ENCODE measurements at places on chromosomes 7 and 10.

DNA sequence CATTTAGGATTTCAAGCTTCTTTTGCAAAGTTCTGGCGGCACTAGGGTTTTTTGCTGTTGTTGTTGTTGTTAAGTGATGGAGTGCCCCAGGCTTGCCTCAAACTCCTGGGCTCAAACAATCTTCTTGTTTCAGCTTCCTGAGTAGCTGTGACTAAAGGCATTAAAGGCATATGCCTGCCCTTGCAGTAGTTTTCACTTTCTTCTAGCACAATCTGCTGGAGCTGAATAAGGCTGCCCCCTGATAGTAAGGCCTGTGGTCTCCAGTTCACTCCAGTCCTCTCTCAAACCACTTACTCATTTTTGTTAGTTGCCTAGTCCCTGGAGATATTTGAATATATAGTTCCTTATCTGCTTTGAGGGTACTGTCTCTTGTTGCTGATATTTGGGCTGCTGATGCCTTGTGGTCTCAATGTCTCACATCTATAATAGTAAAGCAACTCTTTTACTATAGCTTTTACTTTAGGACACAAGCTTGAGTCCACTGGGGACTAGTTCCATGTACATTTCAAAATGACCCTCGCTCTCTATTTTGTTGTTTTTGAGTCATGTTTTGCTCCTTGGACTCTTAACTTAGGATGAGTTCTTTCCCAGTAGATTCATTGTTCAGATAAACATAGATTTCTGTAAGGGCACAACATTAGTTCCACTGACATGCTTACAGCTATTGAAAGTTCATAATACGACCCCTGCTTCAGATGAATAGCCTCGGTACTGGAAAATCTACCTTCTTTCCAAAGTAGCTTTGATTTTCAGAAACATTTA, 25.5 kb downstream of the PHF14 start:
- peak; percentile 63 for DNase-seq

- no peak for DNase-seq
These were observed 31.7 kb upstream of the C10orf90 start for GRCh38 chr10:126702181-126702580.

GRCh38 chr7:122311050-122311700, 6.6 kb upstream of the FEZF1 start:
- DNase-seq, result no peak

DNA sequence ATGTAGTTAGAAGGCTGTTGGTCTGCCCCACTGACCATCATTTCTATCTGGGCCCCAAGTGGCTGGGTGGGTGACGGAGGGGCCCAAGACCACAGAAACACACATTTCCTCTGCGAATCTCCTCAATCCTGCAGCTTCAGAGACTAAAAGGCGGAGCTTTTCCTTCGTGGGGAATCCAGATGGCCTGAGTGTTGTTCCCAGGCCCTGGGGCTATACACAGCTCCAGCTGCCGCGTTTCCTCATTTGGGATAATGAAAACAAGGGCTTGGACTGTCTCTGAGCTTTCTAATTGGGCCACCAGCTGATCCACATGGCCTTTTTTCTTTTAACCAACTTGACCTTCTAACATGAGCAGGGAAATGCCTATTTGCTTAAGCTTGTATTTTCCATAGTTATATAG, 339.9 kb downstream of the CXCL12 start:
- no peak for DNase-seq

DNA sequence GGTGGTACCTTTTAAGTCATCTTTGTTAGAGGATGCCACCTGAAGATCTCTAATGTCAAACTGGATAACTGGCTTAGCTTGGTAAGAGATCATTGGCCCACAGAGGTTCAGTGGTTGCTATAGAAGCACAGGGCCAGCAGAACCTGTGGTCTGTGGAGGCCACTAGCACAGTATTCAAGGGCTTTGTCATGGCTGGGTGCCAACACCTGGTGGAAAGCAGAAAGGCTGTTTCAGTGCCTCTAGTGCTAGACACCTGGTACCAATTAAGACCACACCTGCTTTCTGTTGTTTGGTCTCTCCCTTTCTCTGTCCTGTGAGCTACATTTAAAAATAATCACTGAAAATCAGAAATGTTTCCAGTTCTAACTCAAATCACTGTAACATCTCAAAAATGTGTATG, 10.0 kb upstream of the PCGF5 start:
- no peak for DNase-seq

DNA sequence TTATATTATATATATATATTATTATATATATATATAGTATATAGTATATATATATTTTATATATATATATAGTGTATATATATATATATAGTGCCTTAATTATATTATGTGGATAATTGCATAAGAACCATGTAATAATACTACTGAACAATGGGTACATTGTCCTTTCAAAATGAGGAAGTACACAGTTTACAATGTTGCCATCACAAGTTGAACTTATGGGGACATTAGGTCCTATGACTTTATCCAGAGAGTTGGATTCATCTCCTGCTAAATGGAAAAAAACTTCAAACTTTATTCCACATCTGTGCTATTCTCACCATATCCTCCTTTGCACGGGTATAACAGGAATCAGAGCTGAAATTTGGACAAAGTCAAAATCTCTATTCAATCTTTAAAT, 105.0 kb upstream of the AGR3 start:
- DNase-seq, result no peak

DNA sequence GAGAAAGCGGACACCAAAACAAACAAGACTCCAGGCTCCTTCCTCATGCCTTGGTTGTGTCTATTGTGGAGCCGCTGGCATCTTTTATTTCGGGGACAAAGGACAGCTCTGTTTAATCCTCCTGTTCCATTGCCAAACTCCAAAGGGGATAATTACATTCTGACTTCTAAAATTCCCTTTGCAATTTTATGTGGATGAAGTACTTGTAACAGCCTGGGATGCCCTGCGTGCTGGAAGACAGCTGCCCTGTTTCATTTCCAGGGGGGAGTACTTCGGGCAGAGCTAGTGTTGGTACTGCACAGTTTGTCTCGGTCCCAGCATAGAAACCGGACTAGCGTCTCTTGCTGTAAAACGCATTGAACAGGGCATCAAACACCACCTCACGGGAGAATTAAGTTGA, 90.9 kb downstream of the BAMBI start:
- no peak for DNase-seq

DNA sequence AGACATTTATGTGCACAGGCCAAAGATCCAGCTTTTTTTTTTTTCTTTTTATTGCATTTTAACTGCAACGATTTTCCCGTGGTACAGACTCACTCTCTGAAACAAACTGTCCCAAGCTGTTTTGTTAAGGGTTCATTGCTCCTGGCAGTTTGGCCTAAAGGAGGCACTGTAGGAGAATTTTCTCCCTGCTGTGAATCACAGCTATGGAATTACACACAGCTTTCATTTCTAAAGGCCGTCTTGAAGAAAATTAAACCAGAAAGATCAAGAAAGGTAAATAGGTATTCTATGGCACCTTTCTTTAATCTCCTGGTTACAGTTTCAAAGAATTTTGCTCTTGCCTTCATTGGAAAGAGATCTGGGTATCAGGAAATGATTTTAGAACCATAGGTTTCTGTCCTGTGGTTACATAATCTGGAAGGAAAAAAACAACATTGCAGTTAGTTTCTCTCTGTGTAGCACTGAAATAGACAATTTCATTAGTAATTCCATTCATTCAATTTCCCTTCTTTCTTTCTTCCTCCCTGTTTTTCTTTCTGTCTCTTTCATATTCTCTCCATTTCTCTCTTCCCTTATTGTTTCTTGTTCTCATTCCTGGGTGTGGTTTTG, 51.2 kb downstream of the PDK4 start:
- no peak for DNase-seq

GRCh38 chr7:90892213-90892612, 296.1 kb downstream of the CDK14 start:
- DNase-seq, result no peak

DNA sequence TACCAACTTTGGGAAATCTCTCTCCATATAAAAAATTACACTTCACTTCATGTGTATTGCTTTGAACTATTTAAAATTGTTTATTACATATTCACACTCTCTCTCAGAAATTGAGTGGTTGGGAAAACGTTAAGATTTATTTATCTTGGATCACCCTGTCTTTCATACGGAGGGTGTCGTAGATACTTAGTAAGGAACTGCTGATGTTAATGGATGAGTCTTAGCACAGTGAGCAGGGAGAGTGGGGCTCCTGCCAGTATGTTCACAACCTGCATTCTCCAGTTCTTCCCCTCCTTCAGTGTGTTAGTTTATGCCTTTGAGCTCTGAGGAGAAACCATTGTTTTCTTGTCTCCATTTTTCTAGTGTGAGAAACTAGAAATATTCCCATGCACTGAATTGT, 67.1 kb downstream of the CDK14 start:
- DNase-seq, result no peak

GRCh38 chr10:124498056-124498455, 36.4 kb downstream of the LHPP start:
- DNase-seq, result no peak

DNA sequence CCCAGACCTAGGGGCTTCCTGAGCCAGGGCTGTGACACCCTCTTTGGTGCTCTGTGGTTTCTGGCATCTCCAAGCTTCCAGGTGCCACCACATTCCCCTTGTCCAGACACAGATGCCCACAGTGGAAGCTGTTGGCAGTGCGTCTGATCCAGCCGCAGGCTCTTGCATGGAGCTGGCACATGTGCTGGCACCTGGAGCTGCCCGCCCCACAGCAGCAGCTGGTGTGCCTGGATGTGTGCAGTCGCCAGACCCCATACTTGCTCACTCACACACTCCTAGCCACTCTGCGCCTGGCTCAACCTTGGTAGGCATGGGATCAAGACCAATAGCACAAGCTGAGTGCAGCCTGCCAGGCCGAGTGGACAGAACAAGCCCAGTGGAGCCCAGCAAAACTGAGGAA, 106.5 kb downstream of the LYZL1 start:
- DNase-seq, result no peak

GRCh38 chr7:2520761-2521290, 1.3 kb downstream of the LFNG start:
- peak; percentile 27 for DNase-seq

Measured in hematopoietic multipotent progenitor cell treated with erythropoietin and hydrocortisone succinate and interleukin-3 and kit ligand, for 8 days (in vitro differentiated cells).